D721Med (cell line): ENCODE measurements at places on chromosomes 16 and 17.

GRCh38 chr16:57616876-57617275 lies 11.6 kb upstream of the ADGRG1 start:
- DNase-seq = no peak

GRCh38 chr16:69812688-69813014 lies 50.5 kb downstream of the WWP2 start:
- no peak for DNase-seq

DNA sequence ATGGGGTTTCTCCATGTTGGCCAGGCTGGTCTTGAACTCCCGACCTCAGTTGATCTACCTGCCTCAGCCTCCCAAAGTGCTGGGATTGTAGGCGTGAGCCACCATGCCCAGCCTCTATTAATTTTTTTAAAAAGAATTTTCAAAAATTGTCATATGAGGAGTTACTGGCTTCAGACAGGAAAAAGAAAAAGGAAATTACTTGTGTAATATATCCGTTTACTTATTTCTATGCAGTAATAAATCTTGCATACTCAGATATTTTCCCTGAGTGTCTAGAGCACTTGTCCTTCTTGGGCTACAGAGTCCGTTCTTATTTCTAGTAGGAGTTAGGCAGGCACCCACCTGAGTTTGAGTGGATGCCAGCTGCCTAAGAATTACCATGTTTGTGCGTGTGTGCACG lies 85.8 kb downstream of the VMP1 start:
- no peak for DNase-seq

- no peak for DNase-seq
These were observed 37.8 kb downstream of the TNRC6C start for GRCh38 chr17:77996256-77996655.

DNA sequence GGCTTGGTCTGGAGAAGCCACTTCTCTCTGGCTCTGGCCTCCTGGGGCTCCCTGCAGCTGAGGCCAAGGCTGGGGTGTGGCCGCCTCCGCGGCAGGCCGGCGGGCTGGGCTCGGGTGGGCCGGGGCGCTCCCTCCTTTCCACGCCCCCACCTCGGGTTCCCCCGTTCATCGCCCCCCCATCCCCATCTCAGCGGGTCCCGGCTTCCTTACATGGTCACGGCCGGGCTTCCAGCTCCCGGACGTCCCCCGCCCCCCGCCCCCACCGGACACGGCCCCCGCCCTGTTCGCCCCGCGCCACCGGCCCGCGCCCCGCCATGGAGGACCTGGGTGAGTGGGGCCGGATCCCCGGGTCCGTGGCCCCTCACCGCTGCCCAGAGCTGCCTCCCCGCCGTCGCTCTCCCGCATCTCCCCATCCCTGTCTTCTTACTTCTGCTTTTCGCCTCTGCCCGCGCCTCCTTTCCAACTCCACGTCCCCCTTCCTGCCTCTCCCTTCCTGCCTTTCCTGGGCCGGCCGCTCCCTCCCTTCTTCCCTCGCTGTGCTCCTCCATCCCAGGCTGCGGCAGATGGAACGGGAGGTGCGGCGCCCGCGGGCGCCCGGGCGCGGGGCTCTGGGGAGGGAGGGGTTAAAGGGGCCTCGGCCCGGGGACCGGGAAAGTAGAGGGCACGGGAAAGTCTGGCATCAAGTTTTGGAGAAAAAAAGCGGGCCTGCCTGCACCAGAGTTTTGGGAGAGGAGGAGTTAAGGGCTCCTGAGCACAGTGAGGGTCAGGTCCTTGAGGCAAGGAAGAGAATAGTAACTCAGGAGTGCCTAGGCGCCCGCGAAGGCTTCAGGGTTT lies at the start of gene TGFB1I1:
TGFB1I1 (plus strand) TSS at position 278 of the 834 bp plus-strand sequence; CDS start at position 315, 37 bp downstream.
- peak; percentile 61 for DNase-seq

- DNase-seq = no peak
These were observed 44.2 kb upstream of the RASD1 start for GRCh38 chr17:17540278-17540906.

- DNase-seq = no peak
These were observed 51.5 kb upstream of the CBX4 start for GRCh38 chr17:79890706-79891105.

GRCh38 chr16:65546353-65546791 lies 424.5 kb upstream of the CDH11 start:
- no peak for DNase-seq

DNA sequence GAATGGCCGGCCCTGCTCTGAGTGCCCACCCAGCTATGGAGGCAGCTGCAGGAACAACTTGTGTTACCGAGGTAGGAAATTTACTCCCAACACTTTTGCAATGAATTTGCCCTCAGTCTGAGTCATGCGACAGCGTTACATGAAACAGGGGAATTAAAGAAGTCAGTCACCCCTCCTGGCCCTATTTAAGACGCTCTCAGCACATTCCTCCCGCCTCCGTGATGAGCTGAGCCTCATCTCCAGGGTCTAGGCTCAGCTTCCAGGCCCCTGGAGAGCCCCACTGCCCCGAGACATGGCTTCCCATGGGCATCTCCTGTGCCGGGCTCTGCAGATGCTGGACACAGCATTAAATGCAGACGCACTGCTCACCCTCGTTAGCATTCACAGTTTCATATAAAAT lies 35.0 kb downstream of the CRISPLD2 start:
- no peak for DNase-seq

GRCh38 chr17:1946021-1946932 lies 78.9 kb downstream of the RTN4RL1 start:
- DNase-seq = no peak
